Smooth muscle cell of the pulmonary artery (primary cell): ENCODE measurements at places on chromosomes 7 and 10. TPM values are rescaled to one million over a fixed set of nuclear protein-coding genes. Genes with fewer than 3 reads are reported as not detected.

Gene FRA10AC1
- 6.2 and 6.8 TPM in 2 replicates for total RNA-seq

Gene TMEM184A
- 0.03 and 0.13 TPM in 2 replicates for total RNA-seq

Gene DNAJC1
- total RNA-seq = 58.9 and 62.0 TPM in 2 replicates

Gene WDR86
- total RNA-seq = 0.26 TPM in 2 replicates

Gene INSYN2A
- total RNA-seq = 0.13 and 0.59 TPM in 2 replicates

Gene BMPER
- total RNA-seq = 18.8 and 40.1 TPM in 2 replicates

Gene GAD2
- total RNA-seq = not detected in 2 replicates

Gene DNAH11
- total RNA-seq = 0.92 and 2.5 TPM in 2 replicates

Gene SPDYE11
- total RNA-seq = not detected in 2 replicates

Gene TSPAN13
- 5.8 and 6.9 TPM in 2 replicates for total RNA-seq

Gene RSPH10B2
- total RNA-seq = 0.20 TPM in 1 of 2 replicates, not detected in the other
